ENCODE measurements at places on chromosomes 2 and 18. TPM values are rescaled to one million over a fixed set of nuclear protein-coding genes. Genes with fewer than 3 reads are reported as not detected.

Gene GAD1
- not detected for polyA plus RNA-seq

Gene TCF7L1
- 3.5 TPM for polyA plus RNA-seq

Gene PAX8
- polyA plus RNA-seq, result 1.2 TPM

Gene TYMS
- polyA plus RNA-seq, result 46.6 TPM

Gene TEX44
- polyA plus RNA-seq, result not detected

Gene DNAJC5G
- polyA plus RNA-seq, result not detected

Gene EFR3B
- polyA plus RNA-seq, result 0.09 TPM

Gene ERFE
- 2.4 TPM for polyA plus RNA-seq

Gene SRD5A2
- polyA plus RNA-seq, result not detected

Gene L3MBTL4
- 0.05 TPM for polyA plus RNA-seq

Gene KIAA2012
- 0.12 TPM for polyA plus RNA-seq

Gene SPEG
- polyA plus RNA-seq, result 32.8 TPM

Gene IL1A
- 0.51 TPM for polyA plus RNA-seq

Gene RTTN
- 4.1 TPM for polyA plus RNA-seq

Gene CD226
- polyA plus RNA-seq, result 0.04 TPM

Gene IL37
- polyA plus RNA-seq, result not detected

Gene VWC2L
- polyA plus RNA-seq, result 0.04 TPM

Gene ASAP2
- 24.6 TPM for polyA plus RNA-seq

Gene CCDC150
- 1.5 TPM for polyA plus RNA-seq

Gene PEX13
- polyA plus RNA-seq, result 23.7 TPM

Gene UBE2F
- polyA plus RNA-seq, result 91.8 TPM

Gene DES
- 19.8 TPM for polyA plus RNA-seq

Gene SFXN5
- 13.7 TPM for polyA plus RNA-seq

Gene KCNG3
- polyA plus RNA-seq, result not detected

Gene SERPINB7
- 23.1 TPM for polyA plus RNA-seq

Gene OTOF
- not detected for polyA plus RNA-seq

Gene ADRA2B
- polyA plus RNA-seq, result not detected

Gene CIDEA
- not detected for polyA plus RNA-seq

Gene AFF3
- polyA plus RNA-seq, result 17.9 TPM

Gene OTOS
- not detected for polyA plus RNA-seq
